ENCODE measurements at places on chromosomes 12 and 14.

DNA sequence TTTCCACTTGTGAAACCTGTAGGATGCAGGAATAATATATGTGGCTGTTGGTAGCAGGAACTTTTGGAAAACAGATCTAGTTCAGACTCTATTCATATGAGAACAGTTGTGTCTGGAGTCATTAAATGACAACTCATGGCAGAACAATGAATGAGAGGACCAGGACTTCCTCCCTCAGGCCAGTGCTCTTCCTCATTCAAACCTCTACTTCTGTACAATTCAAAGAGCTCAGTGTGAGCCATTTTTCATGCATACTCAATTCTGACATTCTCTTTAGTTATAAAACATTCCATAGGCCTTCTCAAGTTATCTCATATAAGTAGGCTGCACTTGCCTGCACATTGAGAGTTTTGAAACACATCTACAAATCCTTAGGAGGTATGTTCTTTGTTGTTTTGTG, 1526.6 kb upstream of the FLRT2 start:
- DNase-seq: no peak

GRCh38 chr14:68232300-68233055, 412.9 kb downstream of the RAD51B start:
- DNase-seq: no peak

DNA sequence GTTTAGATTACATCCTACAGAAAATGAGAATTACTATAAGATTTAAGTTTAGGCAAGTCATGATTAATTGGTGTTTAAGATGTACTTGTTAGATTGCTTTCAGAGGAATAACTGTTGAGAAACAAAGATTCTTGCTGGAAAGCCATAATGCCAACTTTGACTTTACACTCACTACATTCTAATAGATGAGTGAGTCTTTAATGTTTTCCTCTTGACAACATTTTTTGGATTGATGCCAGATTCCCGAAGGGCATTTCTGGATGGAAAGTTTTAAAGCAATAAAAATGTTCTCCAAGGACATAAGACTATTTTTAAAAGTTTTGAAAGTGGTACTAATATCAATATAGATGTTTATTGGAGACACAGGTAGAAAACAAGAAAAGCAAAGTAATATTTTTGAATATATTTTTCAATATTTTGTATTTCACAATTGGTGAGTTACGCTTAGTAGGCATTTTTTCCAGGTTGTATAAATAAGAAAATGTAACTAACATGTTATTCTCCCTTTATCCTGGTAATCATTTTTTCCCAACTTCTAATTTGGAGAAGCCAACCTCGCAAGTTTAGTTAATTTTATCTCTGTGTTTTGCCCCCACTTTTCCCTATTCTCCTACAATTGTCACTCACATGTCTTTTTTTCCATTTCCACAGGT, 307.3 kb downstream of the CEP128 start:
- DNase-seq: no peak

DNA sequence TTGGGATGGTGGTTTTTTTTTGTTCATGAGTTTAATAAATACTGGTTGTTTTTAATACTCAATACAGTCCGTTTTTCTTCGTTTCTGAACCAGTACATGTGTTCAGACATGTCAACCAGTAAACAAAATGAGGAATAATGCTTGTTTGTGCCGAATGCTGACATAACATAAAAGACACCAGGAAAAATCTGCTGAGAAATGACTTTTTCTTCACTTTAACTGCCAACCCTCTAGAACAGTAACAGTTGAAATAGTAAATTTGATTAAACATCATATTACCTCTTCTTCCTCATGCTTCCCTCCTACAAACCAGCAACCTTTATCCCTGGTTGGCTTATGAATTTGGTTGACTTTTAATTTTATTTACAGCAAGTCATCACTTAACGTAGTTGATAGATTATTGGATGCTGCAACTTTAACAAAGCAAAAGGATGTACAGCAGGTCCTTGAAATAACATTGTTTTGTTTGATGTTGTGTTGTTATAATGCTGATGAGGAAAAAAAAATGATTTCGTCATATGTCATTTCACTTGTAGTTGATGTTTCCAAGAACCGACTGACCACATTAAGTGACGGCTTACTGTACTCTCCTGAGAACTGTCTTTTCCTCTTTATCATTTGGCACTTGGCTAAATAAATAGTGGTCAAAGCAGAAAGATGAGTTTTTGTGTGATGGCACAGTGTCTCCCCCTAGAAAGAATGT, 340.5 kb downstream of the TMTC2 start:
- DNase-seq: no peak

- no peak for DNase-seq
Measured at GRCh38 chr12:7219599-7220243, 30.2 kb downstream of the PEX5 start.

- no peak for DNase-seq
Measured at GRCh38 chr12:31897781-31898503, 61.3 kb upstream of the RESF1 start.
